NCI-H1694 treated with DMSO at 0.1 percent for 48 hours (cell line): ENCODE measurements at places on chromosomes 16 and 17.

DNA sequence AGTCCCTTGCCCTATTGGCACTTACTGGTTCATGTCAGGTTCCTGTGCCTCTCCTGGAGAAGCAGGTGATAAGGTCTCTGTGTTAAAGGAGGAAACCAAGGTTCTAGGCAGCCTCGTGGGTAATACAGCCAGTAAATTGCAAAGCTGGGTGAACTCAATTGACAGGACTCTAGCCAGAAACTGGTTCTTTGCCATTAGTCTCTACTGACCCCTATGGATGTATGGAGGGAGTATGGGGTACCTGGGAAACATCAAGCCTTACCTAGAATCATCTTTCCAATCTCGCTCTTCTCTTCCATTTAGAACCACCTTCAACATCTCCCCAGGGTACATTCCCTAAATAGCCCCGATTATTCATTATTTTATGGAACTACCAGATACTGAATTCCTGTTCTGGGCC lies 169.3 kb downstream of the CDH13 start:
- DNase-seq, result no peak

DNA sequence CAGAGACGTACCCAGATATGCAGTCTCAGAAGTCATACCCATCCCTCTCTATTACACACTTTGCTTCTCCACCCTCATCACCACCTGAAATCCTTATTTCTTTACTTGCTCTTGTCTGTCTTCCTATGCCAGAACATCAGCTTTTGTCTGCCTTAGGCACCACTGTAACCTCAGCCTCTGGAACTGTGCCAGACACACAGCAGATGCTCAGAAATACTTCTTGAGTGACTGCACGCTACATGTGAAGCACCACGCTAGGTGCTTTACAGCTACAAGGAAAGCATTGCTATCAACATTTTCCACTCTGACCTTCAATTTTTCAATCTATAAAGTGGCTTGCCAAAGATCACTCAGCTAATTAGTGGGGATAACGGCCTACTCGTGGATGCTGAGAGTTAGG lies 226.8 kb downstream of the CHD9NB start:
- DNase-seq, result peak; percentile 79

GRCh38 chr16:86062271-86062965 lies 163.5 kb downstream of the IRF8 start:
- no peak for DNase-seq

GRCh38 chr17:36972186-36972700 lies 23.5 kb downstream of the AATF start:
- DNase-seq, result no peak

- DNase-seq, result no peak
These were observed 12.4 kb downstream of the COL1A1 start for GRCh38 chr17:50188921-50189549.

GRCh38 chr16:66164581-66165247 lies 201.8 kb upstream of the CDH5 start:
- no peak for DNase-seq

GRCh38 chr16:11238272-11239202 lies 17.5 kb downstream of the SOCS1 start:
- DNase-seq, result no peak

- peak; percentile 95 for DNase-seq
These were observed 429 bp upstream of the NR1D1 start for GRCh38 chr17:40100669-40101366.

DNA sequence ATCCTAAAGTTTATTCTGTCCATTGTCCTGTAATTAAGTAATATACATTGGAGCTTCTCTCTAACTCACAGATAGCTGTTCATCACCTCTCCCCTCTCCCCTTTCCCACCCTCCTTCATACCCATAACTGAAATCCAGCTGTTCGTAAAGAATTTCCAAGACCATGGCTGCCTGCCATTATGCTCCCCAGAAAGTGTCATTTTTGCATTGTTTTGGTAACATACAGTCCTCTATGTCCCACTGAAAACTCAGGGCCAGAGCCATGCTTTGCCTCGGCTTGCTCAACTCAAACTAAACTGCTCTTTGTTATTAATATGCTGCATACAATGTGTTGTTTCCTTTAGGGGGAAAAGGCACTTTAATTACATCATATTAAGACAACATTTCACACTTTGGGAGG lies 132.0 kb downstream of the MRTFB start:
- no peak for DNase-seq

DNA sequence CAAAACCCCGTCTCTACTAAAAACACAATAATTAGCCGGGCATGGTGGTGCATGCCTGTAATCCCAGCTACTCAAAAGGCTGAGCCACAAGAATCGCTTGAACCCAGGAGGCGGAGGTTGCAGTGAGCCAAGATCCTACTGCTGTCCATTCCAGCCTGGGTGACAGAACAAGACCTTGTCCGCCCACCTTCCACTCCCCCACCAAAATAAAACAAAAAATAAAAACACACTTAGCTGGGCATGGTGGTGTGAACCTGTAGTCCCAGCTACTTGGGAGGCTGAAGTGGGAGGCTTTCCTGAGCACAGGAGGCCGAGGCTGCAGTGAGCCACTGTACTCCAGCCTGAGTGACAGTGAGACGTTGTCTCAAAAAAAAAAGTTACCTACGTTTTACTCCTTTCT lies 3.2 kb downstream of the PPM1E start:
- DNase-seq, result no peak

- no peak for DNase-seq
These were observed 284.8 kb upstream of the WSB1 start for GRCh38 chr17:27009087-27009486.

DNA sequence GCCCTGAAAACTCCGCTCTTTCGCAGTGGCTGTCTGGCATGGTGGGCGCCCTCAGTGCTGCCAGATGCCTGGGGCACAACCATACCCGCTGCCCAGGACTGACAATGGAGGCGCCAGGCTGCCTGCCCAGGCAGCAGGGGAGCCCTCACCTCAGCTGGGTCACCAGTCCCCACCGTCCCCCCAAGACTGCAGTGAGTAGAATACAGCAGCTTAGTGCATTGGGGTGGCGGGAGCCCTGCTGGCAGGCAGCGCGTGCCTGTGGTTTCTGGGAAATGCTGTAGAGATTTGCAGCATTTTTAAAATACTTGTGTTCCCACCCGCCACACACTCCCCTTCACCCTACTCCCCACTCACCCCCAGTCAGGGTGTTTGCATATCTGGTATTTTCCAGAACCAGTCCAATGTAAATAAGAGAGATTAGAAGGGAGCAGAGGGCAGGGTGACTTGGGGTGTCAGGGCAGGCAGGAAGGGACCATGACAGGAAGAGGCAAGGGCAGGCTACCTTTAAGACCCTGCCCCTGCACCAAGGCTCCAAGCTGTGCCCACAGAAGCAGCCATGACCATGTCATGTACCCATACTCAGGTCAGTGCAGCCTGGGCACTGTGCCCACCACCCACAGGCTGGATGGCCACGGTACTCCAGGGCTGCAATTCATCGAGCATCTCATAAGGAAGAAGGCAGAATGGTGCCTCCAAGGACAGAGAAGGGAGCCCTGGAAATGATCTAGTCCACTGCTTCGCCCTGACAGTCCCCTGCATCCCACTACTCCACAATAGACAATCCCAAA lies 21.5 kb downstream of the MYO18A start:
- no peak for DNase-seq

DNA sequence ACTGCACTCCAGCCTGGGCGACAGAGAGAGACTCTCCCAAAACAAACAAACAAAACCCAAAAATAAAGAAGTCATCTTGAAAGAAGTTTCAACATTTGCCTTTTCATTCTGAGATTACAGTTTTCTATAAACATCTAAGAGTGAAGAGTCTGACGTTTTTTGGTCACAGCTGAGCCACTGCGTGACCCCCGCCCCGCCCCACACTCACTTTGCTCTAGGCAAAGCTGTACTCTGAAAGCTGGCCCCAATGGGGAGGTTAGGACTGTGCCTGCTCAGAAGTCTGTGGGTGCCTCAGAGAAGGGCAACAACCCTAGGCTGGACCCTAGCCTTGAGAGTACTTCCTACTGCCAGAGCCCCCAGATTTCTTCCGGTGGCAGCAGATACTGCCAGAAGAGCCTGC lies 19.3 kb downstream of the CYB5D2 start:
- no peak for DNase-seq

GRCh38 chr17:21058098-21058893 lies 15.5 kb upstream of the USP22 start:
- DNase-seq, result no peak

GRCh38 chr17:41048441-41048840 lies 1.3 kb upstream of the KRTAP2-1 start:
- no peak for DNase-seq

GRCh38 chr17:74132354-74132753 lies 71.1 kb upstream of the RPL38 start:
- DNase-seq, result no peak

- DNase-seq, result no peak
These were observed 7.3 kb downstream of the CLUH start for GRCh38 chr17:2704031-2704889.
